Activated CD4-positive, alpha-beta memory T cell treated with anti-CD3 and anti-CD28 coated beads for 36 hours (primary cell): ENCODE measurements at places on chromosomes 16 and 17. TPM values are rescaled to one million over a fixed set of nuclear protein-coding genes. Genes with fewer than 3 reads are reported as not detected.

The MPO gene
- total RNA-seq: 0.17 TPM

- no peak for DNase-seq
Observed at GRCh38 chr17:67218385-67218950, 26.5 kb downstream of the HELZ start.

GRCh38 chr17:38617967-38618760 is 12.4 kb upstream of the SRCIN1 start:
- DNase-seq: no peak

DNA sequence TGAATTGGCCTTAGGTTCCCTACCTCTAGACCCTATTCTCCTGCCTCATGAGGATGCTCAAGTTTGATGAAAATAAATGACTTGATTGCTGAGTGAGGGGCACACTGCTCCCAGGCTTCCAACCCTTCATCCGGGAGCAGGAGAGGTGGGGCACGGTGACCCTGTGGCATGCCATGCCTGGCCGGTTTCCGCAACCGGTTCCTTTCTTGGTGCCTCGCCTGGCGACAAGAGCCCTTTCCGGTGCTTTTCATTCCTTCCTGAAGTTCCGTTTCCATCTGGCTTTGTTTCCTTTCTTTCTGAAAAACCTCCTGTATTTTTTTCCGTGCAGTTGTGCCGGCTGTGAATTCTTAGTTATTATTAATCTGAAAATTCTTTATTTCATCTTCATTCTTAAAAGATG is 27.7 kb downstream of the CRAMP1 start:
- no peak for DNase-seq

- DNase-seq: no peak
Observed at GRCh38 chr16:73846356-73846755, 450.3 kb upstream of the PSMD7 start.

GRCh38 chr16:84737192-84738011 is 37.6 kb downstream of the USP10 start:
- no peak for DNase-seq

- no peak for DNase-seq
Observed at GRCh38 chr16:84933774-84934631, 77.3 kb downstream of the ZDHHC7 start.

DNA sequence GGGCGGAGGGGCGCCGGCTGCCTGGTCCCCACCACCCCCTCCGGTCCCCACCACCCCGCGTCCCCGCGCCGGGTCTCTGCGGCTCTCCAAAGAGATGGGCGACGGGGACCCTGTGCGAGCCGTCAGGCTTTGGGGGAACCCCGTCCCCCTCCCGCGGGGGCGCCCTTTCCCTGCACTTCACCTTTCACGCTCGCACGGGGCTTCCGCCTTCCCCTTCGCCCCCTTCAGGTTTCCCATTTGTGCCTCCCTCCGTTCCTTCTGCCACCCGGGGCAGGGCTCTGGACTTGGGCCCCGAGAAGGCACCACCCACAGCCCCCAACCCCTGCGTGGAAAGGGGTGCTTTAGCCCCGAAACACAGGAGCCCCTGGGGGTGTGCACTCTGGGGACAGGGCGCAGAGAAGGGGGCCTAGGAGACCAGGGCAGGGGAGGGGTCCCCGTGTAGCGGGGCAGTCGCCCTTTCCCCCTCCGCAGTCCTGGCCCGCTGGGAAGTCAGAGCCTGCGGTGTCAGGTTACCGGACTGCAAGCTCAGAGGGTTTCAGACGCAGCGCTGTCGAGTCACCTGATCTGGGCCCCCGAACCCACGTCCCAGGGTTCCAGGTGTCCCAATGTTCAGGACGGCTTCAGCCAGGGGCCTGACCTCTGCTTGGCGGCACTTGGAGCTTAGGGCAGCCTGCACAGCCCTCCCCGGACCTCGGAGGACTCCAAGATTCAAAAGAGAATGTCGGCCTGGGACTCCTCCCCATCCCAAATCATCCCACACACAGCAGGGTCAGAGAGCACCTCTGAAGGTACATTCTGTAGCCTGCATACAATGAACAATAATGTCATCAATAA is 6.7 kb upstream of the CCDC92B start:
- DNase-seq: no peak

GRCh38 chr17:65553646-65554552 is 7.5 kb downstream of the AXIN2 start:
- peak; percentile 46 for DNase-seq

DNA sequence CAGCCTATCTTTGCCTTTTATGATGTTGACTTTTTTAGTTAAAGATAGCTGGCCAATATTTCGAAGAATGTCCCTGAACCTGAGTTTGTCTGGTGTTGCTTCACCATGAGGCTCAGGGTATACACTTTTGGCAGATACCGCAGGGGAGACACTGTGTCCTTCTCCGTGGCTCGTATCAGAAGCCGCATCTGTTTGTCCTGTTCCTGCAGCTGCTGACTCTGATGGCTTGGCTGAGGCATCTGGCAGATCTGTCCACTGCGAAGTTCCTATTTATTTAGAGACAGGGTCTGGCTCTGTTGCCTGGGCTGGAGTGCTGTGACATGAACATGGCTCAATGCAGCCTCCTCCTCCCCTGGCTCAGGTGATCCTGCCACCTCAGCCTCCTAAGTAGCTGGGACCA is 93.5 kb downstream of the CRISPLD2 start:
- DNase-seq: no peak

- DNase-seq: no peak
Observed at GRCh38 chr16:80208015-80208414, 332.8 kb upstream of the DYNLRB2 start.

The ATPAF2 gene
- total RNA-seq: 30.0 TPM

The SOST gene
- not detected for total RNA-seq

GRCh38 chr17:80790021-80790765 is 201.4 kb upstream of the CHMP6 start:
- peak; percentile 47 for DNase-seq

DNA sequence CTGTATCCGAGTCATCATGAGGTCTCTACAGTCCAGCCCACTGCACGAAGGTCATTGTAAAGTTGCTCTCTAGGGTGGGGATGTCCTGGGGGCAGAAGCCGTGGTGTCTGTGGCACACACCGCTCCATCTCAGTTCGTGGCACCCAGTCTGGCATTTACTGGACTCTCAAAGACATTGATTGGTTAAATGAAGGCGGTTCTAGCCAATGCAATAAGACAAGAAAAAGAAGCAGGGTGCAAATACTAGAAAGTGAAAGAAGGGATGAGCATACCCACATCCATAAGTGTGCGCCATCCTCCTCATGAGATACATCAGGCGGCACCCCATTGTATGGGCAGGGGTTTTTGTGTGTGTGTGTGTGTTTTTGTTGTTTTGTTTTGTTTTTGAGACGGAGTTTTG is 10.7 kb upstream of the ATP2A3 start:
- DNase-seq: no peak

DNA sequence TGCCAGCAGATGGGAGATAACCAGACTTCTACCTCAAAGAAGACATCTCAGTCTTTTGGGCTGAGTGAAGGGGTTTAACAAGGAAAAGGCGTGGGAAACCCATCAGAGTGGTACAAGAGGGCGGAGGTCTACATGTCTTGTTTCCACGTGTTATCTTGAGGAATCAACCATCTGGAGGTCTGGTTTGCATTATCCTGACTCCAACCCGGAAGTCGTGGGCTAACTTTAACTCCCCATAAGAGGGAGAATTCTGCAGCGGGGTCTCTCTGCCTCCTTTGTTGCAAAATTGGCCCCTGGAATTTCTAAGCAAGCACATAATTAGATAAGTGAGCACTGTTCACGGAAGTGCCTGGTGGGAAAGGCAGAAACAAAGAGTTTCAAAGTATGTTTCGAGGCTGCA is 398.7 kb upstream of the C16orf82 start:
- DNase-seq: no peak

DNA sequence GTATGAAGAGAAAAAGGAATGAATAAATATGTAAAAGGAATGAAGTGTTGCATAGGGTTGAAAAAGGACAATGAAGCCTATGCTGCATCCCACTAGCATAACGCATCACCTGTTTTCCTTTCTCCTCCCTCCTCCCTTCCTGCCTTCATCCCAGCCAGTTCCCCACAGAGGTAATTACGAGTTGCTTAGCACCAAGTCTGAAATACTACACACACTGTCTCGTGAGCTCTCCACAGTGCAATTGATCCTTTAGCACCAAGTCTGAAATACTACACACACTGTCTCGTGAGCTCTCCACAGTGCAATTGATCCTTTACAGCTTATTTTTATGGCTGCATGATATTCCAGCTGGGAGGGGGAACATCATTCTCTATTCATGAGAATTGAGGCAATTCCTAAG is 1.1 kb upstream of the DRC7 start:
- DNase-seq: no peak

The PRSS22 gene
- total RNA-seq: 0.24 TPM

DNA sequence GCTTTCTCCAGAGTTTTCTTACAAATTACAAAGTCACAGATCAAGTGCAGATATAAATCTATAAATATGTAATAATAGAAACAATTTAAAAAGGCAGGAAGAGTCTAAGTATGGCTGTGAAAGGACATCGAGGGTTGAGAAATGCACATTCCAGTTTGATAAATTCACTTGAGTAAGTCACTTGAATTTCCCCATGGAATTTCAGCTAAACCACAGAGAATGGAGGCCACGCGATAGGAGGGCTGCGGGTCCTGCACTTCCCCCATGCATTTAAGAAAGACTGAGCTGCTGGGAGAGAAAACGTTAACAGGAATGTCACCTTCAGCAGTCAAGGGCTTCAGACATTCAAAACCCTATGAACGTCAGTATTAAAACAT is 6.1 kb upstream of the MXRA7 start:
- DNase-seq: no peak

The RASL10B gene
- 0.73 TPM for total RNA-seq

DNA sequence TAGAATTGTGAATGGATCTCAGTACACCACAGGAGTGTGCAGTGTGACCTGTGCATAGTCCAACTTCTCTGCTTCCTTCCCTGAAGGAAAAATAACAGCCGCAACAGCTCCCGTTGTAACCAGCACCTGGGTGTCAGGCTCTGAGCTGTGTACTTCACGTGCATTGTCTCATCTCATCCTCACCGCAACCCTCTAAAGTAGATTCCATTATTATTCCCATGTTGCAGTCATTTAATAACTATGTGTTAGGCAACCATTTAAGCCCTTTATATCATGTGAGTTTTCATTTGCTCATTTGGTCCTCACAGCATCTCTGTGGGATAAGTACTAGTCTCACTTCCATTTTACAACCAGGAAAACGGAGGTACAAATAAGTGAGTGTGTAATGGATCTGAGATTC is 247.0 kb upstream of the MAF start:
- DNase-seq: no peak

DNA sequence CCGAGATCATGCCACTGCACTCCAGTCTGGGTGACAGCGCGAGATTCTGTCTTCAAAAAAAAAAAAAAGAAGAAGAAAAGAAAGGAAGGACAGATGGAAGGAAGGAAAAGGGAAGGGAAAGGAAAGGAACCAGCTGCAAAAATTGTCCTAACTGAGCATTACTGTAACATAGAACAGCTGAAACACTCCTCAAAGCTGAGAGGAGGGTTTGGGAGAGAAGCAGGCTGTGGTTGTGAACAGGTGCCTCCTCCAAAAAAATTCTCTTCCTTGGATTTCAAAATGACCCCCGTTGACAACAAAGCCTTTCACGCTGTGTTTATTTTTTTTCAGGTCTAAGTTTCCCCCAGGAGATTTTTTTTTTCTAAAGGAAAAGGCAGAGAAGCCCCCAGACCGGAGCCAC is 541.4 kb downstream of the WWOX start:
- DNase-seq: no peak

DNA sequence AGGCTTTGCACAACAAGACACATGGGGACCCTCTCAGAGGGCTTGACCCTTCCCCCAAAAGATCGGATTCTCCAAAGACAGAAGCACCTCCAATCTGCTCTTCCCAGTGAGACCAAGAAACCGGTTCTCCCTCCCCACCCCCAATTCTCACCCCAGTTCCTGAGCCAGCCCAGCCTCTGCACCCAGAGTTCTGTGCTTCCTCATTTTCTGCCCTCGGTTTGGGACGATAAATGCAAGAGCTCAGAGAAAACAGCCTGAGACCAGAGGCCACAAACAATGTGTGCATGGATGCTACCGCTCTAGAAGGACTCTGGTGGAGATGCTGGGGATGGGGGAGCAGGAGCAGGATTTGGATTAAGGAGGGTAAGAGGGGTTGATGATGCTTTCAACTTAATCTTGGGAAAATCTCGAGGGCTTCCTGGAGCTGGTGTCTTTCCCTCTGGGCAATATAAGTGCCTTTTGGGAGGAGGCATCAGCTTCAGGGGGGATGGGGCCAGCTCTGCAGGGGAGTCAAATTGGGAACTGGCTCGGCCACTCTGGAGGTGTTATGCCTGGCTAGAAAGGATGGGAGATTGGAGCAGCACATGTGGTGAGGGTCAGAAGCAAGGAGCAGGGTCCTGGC is 6.0 kb downstream of the KRT15 start:
- no peak for DNase-seq

The KRTAP9-8 gene
- not detected for total RNA-seq

The GPR179 gene
- 0.10 TPM for total RNA-seq

- no peak for DNase-seq
Observed at GRCh38 chr16:79532273-79532672, 68.3 kb downstream of the MAF start.

DNA sequence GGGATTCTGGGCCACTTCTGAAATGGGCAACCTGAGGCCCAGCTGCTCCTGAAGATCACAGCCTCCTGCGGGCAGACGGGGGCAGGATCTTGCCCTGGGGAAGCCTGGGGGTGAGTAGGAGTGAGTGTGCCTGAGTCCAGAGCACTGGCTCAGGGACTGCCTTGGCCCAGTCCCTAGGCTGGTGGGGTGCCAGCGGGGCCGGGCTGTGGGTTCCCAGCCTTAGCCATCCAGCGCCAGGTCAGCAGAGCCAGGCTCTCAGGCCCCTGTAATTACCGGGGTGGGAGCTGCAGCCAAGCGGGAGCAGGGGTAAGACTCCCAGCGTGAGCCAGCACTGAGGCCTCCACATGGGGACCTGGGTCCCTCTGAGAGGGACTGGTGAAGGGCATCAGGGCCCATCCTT is 8.2 kb downstream of the SPNS2 start:
- DNase-seq: no peak

The HSD11B2 gene
- total RNA-seq: 1.3 TPM

The MYO18A gene
- total RNA-seq: 46.3 TPM

The SOX8 gene
- total RNA-seq: 2.0 TPM

- DNase-seq: no peak
Observed at GRCh38 chr16:72946474-72947194, 101.3 kb downstream of the ZFHX3 start.

GRCh38 chr17:9928601-9929333 is 23.7 kb upstream of the RCVRN start:
- no peak for DNase-seq

The KRTAP4-9 gene
- total RNA-seq: not detected

- no peak for DNase-seq
Observed at GRCh38 chr17:61238455-61238933, 161.1 kb upstream of the TBX2 start.

GRCh38 chr16:50025537-50025931 is 509 bp downstream of the CNEP1R1 start:
- DNase-seq: peak; percentile 43

- peak; percentile 71 for DNase-seq
Observed at GRCh38 chr17:74852237-74853047, 7.2 kb downstream of the GRIN2C start.

The DNAH3 gene
- total RNA-seq: not detected

DNA sequence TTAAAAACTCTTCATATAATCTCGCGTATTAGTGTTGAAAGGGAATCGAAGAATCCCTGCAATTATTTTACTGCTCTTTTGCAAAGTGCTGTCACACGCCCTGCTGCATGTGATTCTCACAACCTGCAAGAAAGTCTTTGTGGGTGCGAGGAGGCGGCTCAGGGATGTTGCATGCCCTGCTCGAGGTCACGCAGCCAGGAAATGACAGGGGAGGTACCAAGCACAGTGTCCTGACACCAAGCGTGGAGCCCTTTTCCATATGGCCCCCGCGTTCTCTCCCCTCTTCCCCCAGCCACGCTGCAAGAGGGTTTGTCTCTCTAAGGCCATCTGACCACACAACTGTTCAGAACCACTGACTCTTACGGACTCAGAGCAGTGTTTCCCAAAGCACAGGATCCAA is 37.6 kb downstream of the OR3A1 start:
- no peak for DNase-seq
